Fibroblast of villous mesenchyme (primary cell): ENCODE measurements at places on chromosomes 3 and 15. TPM values are rescaled to one million over a fixed set of nuclear protein-coding genes. Genes with fewer than 3 reads are reported as not detected.

MYRIP gene
- total RNA-seq = not detected in 2 replicates

GOLGA8O gene
- 0.43 and 0.64 TPM in 2 replicates for total RNA-seq

C3orf49 gene
- total RNA-seq = not detected in 2 replicates

KIF15 gene
- 5.5 and 9.9 TPM in 2 replicates for total RNA-seq

RARB gene
- total RNA-seq = 13.2 and 21.6 TPM in 2 replicates
